ENCODE measurements at places on chromosomes 1 and 21.
A peak's percentile ranks its signal among the peaks of the same experiment; 100 is the strongest.

- peak; percentile 90 for DNase-seq
These were observed 16.8 kb upstream of the JAK1 start for GRCh38 chr1:64983110-64983509.

DNA sequence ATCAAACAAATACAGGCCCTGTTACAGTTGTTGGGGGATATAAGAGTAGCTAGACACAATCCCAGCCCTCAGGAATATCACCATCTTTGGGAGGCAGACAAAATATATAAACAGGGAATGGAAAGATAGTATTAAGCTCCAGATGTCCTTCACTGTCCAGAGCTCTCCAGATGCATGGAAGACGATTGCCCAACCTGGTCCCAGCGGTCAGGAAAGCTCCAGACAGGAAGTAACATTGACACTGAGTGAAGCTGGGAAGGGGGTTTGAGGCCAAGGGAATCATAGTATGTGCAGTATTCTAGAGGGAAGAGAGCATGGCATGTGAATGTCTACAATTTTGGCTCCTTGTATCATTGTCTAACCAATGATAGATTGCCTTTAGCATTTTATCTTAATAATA is 173.9 kb upstream of the HOOK1 start:
- DNase-seq: no peak

DNA sequence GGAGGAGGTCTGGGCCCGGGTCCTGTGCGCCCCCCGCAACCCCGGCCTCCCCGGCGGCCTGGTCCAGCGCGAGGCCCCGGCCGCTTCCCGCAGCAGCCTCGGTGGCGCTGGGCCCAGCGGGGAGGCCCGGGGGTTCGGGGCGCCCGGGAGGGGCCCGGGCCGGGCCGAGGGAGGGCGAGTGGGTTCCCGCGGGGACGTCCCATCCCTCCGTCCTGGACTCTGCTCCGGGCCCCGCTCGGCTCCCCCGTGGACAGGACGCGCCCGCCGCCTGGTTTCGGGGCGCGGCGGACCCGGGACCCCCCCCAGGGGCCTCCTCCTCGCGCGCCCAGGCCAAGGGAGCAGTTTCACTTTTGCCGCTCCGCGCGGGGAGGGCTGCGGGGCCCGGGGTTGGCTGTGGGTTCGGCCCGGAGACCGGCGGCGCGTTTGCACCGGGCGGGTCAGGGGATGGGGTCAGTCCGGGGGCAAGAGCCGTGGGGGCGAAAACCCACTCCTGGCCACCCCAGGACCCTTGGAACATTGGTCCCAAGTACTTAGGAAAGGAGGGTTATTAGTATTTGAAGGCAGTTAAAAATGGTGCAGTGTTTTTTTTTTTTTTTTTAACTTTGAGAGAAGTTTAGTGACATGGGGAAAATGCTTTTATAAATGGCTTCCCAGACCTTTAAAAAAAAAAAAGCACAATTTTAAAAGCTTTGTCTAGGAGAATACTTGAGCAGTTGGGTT is 677 bp downstream of the AGPAT3 start:
- peak; percentile 28 for DNase-seq

GRCh38 chr1:246722720-246723119 is 1.5 kb upstream of the SCCPDH start:
- DNase-seq: no peak

GRCh38 chr21:16125274-16125673 is 395.5 kb downstream of the USP25 start:
- DNase-seq: peak; percentile 18

- peak; percentile 78 for DNase-seq
These were observed 2.2 kb upstream of the TESK2 start for GRCh38 chr1:45493116-45493697.

DNA sequence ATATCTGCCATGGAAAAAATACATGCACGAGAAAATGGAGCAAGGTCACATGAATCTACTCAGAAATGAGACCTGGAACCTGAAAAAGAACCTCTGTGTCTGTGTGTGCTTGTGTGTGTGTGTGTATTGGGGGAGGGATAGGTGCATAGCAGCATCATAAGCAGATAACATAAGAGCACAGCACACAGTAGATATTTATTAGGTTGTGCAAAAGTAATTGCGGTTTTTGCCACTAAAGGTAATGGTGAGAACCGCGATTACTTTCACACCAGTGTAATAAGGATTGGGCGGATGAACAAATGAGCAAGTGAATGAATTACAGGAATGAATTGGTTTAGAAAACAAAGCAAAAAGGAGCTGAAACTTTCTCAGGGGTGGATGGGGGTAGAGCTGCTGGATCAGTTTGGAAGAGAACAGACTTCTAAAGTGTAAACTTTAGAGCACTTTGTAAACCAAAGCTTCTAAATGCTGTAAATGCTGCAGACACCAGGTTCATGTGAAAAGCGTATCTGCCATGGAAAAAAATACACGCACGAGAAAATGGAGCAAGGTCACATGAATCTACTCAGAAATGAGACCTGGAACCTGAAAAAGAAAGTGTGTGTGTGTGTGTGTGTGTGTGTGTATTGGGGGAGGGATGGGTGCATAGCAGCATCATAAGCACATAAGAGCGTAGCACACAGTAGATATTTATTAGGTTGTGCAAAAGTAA is 156.9 kb downstream of the TOMM20 start:
- no peak for DNase-seq

DNA sequence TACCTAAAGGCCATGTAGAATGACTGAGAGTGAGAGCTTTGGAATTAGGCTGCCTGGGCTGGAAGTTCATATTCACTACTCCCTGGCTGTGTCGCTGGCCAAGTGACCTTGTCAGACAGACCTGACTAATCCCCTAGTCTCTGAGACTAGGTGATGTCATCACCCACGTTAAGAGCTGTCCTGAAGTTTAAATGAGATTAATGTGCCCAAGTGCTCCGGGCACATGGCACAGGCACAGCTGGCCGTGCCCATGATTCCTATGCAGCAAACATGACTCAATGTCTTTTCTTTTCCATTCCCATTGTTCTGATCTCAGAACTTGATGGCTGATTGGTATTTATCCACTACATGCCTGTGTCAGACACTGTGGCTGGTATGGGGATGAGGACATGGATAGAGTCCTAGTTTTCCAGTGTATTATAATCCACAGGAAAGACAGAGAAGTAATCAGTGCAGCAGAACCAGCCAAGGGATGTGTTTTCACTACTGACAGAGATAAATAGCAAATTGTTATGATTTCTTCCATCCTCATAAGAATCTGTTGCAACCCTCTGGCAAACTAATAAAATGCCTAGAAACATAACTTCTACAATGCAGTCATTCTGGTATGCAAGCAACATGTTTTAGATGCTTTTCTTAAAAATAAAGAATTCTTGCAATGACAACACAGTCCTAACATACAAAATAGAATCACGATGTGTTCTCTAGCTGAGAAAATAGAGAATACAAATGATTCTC is 180.9 kb downstream of the PCP4 start:
- DNase-seq: no peak

DNA sequence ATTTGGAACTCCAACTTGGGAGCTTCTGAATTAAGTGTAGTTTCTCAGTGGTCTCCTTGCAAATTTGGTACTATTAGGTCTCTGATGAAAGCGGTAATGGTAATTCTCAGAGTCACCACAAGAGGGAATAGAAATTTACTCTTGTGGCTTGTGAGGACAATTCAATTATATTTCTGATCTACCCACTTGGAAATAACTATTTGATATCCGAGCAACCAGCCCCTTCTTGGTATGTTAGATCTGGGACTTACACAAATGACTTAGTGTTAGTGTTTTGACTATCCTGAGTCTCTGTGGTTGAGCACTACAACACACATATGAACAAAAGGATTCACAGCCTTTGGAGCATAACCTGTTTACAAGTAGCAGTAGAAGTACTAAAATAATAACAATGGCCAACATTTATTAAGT is 68.1 kb downstream of the RPS6KA1 start:
- DNase-seq: peak; percentile 76

GRCh38 chr1:37472994-37473393 is 1.4 kb upstream of the ZC3H12A start:
- no peak for DNase-seq

DNA sequence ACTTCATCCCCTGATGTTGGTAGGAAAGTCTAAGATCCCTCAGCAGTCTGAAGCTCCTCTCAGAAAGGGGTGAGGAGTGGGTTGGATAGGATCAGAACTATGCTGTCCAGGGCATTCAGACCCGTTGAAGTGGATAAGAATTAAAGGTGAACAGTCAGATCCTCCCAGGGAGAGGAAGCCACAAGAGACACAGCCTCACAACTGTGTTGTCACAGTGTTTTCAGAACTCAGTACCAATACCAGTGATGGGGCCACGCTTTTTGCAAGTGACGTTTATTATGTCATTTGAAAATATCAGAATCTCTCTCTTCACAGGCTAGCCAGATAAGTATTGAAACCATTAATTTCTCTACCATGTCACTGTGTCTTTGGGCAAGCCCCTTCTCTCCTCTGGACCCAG is 15.4 kb upstream of the EPS15 start:
- DNase-seq: no peak
